Thyroid gland (tissue), 4 donors: ENCODE measurements at places on chromosomes 6 and 20. TPM values are rescaled to one million over a fixed set of nuclear protein-coding genes. Genes with fewer than 3 reads are reported as not detected.

The SUMO4 gene
- 9.9 TPM for total RNA-seq

The CLPSL2 gene
- total RNA-seq = not detected

The SOBP gene
- total RNA-seq = 19.3 TPM

The HSPA1L gene
- 3.5 TPM for total RNA-seq

The MYH7B gene
- total RNA-seq = 0.63 TPM

The CST2 gene
- not detected for total RNA-seq

The PDYN gene
- total RNA-seq = not detected

The DEFB119 gene
- 3.1 TPM for total RNA-seq

The GSTA3 gene
- not detected for total RNA-seq

The TRIM31 gene
- not detected for total RNA-seq

The SLC17A2 gene
- total RNA-seq = not detected

The COL12A1 gene
- total RNA-seq = 23.7 TPM

The OOEP gene
- total RNA-seq = not detected

The CGA gene
- total RNA-seq = not detected

The SLC4A11 gene
- total RNA-seq = 49.0 TPM

The ADGRB3 gene
- total RNA-seq = 0.45 TPM

The TBXT gene
- total RNA-seq = 1.3 TPM

The CENPQ gene
- 2.4 TPM for total RNA-seq

The DTD1 gene
- 57.6 TPM for total RNA-seq

The HECA gene
- total RNA-seq = 37.2 TPM

The MAFB gene
- total RNA-seq = 41.9 TPM

The GMNN gene
- 19.5 TPM for total RNA-seq

The PEX3 gene
- 22.6 TPM for total RNA-seq

The BMP7 gene
- 72.8 TPM for total RNA-seq

The TGM3 gene
- total RNA-seq = not detected
